Purkinje cell (primary cell): ENCODE measurements at places on chromosomes 4 and X. TPM values are rescaled to one million over a fixed set of nuclear protein-coding genes. Genes with fewer than 3 reads are reported as not detected.

Gene WWC2
- 10.1 and 10.5 TPM in 2 replicates for polyA plus RNA-seq

Gene CLNK
- not detected in 2 replicates for polyA plus RNA-seq

Gene CT45A2
- not detected in 2 replicates for polyA plus RNA-seq

Gene CAPN6
- 0.11 and 1.5 TPM in 2 replicates for polyA plus RNA-seq

Gene BANK1
- polyA plus RNA-seq, result 0.89 TPM in 1 of 2 replicates, not detected in the other

Gene IL1RAPL1
- polyA plus RNA-seq, result 26.5 and 27.3 TPM in 2 replicates

Gene PAGE2B
- not detected in 2 replicates for polyA plus RNA-seq

Gene FRMPD4
- 24.9 and 30.2 TPM in 2 replicates for polyA plus RNA-seq

Gene SERTM2
- polyA plus RNA-seq, result not detected in 2 replicates

Gene USP17L11
- polyA plus RNA-seq, result not detected in 2 replicates

Gene NXF2B
- not detected in 2 replicates for polyA plus RNA-seq

Gene ZNF280C
- 1.1 and 1.5 TPM in 2 replicates for polyA plus RNA-seq

Gene LNX1
- polyA plus RNA-seq, result 11.7 and 15.2 TPM in 2 replicates

Gene ATP2B3
- 12.9 and 14.6 TPM in 2 replicates for polyA plus RNA-seq

Gene SYTL4
- polyA plus RNA-seq, result 1.0 and 2.0 TPM in 2 replicates

Gene MAGEE1
- 39.9 and 53.6 TPM in 2 replicates for polyA plus RNA-seq
